GM23248 (cell line): ENCODE measurements at places on chromosomes 16 and 17. TPM values are rescaled to one million over a fixed set of nuclear protein-coding genes. Genes with fewer than 3 reads are reported as not detected.

DNA sequence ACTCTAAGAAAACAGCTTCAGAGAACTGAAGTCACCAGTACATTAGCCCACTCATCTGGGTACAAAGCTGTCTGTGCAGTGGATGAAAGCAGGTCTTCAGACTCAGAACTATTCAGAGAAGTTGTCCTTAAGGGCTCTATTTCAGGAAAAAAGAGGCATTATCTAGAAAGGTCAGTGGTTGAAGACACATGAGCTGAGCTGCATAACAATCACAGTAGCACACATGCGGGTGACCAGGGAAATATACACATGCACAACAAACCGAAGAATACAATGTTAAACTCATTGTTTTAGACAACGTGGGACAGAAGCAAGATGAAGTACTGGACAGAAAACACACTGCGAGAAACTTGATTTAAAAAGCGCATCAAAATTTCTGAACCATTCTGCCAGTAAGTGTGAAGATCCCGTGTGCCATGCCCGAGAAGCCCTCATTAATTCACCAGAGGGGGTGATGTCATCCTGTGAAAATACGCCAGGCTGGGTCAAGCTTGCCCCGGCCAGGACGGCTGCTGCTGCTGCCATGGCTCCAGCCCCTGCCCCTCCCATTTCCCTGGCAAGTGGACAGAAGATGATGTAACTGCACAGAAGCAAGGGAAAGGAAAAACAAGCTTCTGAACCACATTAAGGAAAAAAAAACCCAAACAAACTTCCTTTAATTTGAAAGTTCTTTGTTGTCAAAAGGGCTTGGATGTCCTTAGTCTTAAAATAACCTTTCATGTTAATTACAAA lies 10.1 kb downstream of the DYNC1LI2 start:
- DNase-seq = peak; percentile 94

The SERPINF2 gene
- total RNA-seq = not detected in 2 replicates

DNA sequence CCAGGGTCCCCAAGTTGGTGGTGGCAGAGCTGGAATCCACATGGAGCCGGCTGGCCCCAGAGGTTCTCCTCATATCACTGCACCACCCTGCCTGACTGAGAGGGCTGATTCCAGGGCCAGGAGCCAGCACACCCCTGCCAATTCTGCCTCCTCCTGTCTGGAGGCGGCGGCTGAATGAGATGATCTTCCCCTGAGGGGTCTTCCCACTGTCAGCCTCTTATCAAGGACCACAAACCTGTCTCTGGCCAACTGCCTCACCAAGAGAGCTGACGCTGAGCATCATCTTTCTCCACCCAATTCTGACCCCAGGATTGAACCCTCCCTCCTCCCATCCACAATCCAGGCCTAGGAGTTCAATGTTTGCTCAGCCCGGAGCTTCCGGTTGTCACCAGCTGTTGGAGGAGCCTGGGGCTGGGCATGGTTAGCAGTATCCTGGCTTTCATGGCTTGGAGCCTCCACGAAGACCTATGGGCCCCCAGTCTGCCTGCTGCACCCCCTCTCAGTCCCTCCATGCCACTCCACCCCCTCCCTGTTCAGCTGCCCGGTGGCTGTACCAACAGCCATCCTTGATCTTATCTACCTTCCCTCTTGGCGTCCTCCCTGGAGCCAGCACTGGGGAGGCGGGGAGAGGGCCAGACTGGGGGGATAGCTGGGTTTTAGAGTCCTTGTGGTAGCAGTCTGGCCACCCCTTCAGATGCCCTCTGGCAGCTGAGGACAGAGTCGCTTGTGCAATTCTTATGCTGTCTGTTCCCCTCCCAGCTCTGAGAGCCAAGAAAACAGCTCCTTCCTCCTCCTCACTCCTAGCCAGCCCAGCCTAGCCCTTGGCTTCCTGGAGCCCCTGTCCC lies 25.6 kb downstream of the ABCC3 start:
- peak; percentile 69 for DNase-seq

The HLF gene
- not detected in 2 replicates for total RNA-seq

GRCh38 chr16:35795361-35796029 lies 2336.1 kb downstream of the TP53TG3F start:
- DNase-seq = no peak

GRCh38 chr17:80245566-80246265 lies 14.9 kb upstream of the RNF213 start:
- no peak for DNase-seq

GRCh38 chr17:44280392-44280937 lies 12.5 kb upstream of the SLC4A1 start:
- DNase-seq = no peak

DNA sequence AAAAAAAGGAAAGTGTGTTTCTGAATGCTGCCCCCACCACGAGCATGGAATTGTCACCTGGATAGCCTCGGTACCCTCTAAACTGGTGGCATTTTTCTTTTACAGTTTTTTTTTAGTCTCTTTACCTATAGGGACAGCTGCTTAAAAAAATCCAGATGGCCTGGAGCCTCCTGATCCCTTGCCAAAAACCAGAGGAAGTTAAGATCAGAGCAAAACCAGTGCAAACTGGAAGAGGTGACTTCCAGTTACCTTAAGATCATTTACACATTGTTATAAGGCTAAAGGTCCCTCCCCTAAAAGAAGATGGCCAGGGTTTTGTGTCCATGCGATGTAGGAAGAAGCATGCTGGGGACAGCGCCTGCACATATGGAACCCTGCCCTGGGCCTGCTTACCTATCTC lies 3.5 kb downstream of the MEFV start:
- DNase-seq = no peak

GRCh38 chr17:74875155-74875976 lies 2.6 kb upstream of the FDXR start:
- DNase-seq = no peak

- no peak for DNase-seq
These were observed 35.1 kb downstream of the CDH1 start for GRCh38 chr16:68772030-68772681.

DNA sequence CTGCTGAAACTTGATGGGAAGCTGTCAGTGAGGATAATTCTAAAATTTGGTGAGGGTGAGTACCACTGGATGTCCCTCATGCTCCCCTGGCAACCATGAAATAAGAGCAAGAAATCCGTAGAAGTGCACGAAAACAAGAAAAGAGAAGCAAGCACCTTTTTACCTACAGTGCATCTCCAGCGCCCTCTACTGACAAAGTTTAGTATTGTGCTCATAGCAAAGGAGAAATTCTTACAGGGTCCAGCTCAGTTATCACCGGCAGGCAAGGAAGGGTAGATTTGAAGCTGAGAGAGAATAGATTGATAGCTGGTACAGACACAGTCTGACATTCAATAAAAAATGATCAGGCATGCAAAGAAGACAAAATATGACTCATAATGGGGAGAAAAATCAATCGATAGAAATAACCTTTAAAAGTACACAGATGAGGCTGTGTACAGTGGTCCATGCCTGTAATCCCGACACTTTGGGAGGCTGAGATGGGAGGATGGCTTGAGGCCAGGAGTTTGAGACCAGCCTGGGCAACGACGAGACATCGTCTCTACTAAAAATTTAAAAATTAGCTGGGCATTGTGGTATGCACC lies 28.3 kb upstream of the TEX2 start:
- no peak for DNase-seq

DNA sequence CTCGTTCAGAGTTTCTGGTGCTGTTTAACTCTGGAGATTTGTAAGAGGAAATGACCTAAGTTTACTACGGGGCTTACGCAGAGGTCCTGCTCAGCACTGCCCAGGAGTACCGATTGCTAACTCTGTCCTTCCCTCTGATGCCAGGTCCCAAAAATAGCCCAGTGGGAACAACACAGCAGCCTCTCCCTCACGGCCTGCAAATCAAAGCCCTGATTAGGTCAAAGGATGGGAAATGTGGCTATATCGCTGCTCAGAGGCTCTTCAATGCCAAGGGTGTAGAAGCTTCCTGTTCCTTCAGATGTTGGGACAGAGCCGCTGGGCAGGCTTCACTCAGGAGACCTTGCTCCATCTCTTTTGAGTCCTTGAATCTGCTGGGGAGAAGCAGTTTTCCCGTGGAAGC lies 174.2 kb upstream of the KCNJ16 start:
- no peak for DNase-seq

The MYL4 gene
- total RNA-seq = not detected in 2 replicates

GRCh38 chr16:83979441-83979840 lies 11.4 kb downstream of the NECAB2 start:
- no peak for DNase-seq

- peak; percentile 19 for DNase-seq
These were observed 58.7 kb downstream of the DYNLRB2 start for GRCh38 chr16:80599466-80599865.

The MRPL10 gene
- total RNA-seq = 24.8 and 37.3 TPM in 2 replicates

DNA sequence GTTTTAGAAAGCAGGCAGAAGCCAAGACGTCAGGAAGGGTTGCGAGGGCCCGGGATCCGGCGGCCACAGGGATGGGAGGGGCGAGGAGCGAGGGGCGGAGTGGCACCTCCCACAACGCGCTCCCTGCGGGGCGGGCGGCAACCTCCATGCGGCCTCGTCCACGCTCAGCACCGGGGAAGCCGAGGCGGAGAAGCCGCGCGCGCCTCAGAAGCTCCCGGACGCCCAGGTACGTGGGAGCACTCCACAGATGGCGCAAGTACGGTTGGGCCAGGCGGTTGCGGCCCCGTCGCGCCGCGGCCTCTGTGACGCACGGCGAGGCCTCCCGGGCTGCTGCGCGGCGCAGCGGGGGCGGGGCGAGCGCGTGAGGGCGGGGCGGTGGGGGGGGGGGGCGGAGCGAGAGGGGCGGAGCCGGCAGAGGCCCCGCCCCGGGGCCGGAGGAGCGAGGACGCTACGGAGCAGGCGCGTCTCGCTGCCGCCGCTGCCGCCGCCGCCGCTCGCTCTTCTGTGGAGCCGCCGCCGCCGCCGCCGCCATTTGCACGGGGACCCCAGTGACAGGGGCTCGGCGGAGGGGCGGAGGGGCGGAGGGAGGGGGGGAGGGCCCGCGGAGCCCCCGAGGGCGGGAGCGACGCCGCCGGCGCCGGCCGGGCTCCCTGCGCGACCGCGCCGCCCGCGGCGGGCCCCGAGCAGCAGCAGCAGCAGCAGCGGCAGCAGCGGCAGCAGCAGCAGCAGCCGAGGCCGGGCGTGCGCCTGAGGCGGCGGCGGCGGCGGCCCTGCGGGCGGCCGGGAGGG lies at the start of gene TENT4B:
TENT4B (plus strand) TSS at position 500 of the 789 bp plus-strand sequence. CDS start 316 bp downstream, outside the sequence.
- peak; percentile 92 for DNase-seq

DNA sequence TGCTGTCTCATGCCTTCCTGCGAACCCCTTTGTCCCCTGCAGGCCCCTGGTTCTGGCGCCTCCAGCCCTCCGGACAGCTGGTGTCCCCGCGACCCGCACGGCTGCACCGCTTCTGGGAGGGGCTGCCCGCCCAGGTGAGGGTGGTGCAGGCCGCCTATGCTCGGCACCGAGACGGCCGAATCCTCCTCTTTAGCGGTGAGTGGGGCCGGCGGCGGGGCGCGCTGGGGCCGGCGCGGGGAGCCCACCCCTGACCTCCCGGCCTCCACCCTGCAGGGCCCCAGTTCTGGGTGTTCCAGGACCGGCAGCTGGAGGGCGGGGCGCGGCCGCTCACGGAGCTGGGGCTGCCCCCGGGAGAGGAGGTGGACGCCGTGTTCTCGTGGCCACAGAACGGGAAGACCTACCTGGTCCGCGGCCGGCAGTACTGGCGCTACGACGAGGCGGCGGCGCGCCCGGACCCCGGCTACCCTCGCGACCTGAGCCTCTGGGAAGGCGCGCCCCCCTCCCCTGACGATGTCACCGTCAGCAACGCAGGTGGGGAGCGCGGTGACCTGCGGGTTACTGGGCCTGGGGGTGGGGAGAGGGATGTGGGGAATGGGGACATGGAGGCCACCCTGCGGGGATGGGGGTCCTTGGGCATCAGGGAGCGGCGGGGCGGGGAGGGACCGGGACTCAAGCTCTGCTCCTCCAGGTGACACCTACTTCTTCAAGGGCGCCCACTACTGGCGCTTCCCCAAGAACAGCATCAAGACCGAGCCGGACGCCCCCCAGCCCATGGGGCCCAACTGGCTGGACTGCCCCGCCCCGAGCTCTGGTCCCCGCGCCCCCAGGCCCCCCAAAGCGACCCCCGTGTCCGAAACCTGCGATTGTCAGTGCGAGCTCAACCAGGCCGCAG lies 7.1 kb upstream of the IL32 start:
- DNase-seq = peak; percentile 36

The PNMT gene
- not detected in 2 replicates for total RNA-seq

DNA sequence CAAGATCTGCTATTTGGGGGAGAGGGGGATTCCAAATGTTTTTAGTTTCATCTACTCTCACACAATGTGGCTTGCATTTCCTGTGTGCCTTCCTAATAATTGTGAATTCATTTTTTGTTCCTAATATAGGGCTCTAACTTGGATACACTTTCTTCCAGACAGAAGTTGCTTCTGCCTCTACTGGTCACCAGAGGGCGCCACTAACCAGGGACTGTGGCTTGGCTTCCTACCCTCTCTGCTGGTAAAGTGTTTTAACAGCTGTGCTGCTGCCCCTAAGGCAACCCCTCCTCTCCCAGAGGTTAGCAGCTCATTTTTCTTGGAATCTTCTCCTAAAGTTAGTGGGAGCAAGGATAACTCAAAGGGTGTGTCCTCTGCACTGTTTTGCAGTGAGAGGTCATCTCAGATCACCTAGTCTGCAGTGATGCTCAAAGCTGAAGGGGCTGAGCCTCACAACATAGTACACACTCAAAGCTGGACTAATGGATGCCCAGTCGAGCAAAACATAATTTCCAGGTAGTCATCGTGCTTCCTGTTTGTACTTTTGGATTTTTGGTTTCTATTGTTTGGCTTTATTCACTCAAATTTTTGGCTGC lies 5.0 kb upstream of the PRSS54 start:
- peak; percentile 23 for DNase-seq

GRCh38 chr17:29066047-29066446 lies 23.1 kb downstream of the PIPOX start:
- DNase-seq = no peak

The SPNS1 gene
- 44.3 and 48.4 TPM in 2 replicates for total RNA-seq

DNA sequence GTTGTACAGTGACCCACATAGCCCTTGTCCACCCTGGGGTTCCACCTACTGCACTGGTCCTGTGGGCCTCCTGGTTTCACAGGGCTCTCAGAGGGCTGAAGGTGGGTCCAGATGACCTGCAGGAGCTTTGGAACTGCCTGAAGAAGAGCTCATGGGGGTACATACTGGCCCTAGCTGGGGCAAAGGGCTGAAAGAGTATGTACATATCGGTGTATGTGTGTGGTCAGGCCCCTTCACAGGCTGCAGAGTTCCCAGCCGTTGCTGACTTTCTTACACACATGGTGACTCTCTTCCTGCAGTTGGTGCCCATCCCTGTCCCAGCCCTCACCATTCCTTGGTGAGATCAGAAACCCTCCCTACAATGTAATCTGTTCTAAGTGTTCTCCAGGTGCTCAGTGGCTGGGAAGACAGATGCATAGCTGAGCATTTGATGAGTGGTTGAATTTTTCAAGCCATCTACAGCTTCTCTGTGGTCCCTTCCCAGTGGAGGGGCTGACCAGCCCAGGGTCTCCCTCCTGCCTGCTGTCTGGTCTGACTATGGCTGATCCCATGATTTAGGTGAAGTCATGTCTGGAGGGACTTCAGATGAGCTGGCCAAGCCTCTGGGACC lies 2.4 kb upstream of the NFATC3 start:
- DNase-seq = no peak

The KRTAP1-5 gene
- total RNA-seq = 49.2 and 64.1 TPM in 2 replicates

The CCDC40 gene
- 2.9 and 3.0 TPM in 2 replicates for total RNA-seq

- DNase-seq = no peak
These were observed 240.6 kb downstream of the FOXL1 start for GRCh38 chr16:86818671-86819532.

The PABPN1L gene
- not detected in 2 replicates for total RNA-seq

GRCh38 chr16:25106567-25107465 lies 4.7 kb upstream of the LCMT1 start:
- DNase-seq = peak; percentile 95

GRCh38 chr17:42458497-42459255 lies at the start of gene ATP6V0A1:
Gene ATP6V0A1, plus strand, starts transcription at chr17:42458878. Its CDS starts 2,017 bp downstream, at chr17:42460895.
- peak; percentile 93 for DNase-seq
